ENCODE measurements at places on chromosomes 5 and 9.
A peak's percentile ranks its signal among the peaks of the same experiment; 100 is the strongest.

DNA sequence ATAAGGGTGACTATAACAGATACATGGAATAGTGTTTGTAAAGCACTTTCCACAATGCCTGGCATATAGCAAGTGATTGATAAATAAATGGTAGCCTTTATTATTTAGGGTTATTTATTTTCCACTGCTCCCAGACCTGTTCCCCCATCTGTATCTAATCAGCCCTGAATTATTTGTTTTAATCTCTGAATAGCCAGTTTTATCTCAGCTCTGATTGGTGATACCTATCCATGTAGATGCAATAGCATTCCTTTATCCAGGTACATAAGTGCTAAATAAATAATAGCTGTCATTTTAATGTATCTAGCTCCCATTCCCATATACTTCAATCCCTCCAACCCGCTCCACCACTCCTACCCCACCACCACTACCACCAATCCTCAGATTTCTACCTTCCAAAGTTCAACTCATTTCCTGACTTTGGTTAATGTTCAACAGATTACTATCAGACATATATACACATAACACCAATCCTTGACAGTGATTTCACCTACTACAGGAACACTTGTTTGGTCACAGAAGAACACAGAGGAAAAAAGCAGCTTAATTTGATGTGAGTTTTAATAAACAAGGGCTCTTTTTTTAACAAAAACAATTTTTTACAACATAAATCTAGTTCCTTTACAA, 14.0 kb downstream of the PRKAA1 start:
- no peak for DNase-seq

DNA sequence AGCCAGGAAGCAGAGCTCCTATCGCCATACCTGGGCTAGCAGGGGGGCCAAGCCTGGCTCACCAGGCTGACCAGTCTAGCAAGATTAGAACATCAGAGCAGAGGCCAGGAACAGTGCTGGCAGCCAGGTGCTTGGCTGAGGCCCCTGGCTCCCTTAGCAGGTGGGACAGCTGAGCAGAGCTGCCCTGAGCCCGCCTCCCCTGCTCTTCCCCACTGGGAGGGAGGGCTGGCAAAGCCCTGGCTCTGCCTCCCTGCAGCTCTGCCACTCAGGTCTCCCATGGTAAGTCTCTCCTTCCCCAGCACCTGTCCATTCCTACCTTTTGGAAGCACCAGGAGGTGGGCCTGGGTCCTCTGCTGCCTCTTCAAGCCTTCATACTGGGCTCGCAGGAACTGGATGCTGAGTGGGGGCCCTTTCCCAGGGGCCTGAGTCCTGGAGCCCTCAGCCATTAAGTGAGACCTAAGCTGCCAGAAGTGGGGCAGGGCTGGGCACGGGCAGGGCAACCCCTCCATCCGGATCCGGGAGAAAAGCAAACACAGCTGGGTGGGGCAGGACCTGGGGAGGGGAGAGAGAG, 803 bp downstream of the C9orf152 start:
- DNase-seq: no peak

- peak; percentile 96 for DNase-seq
Measured at GRCh38 chr9:18393340-18394130, 80.4 kb upstream of the ADAMTSL1 start.

- no peak for DNase-seq
Measured at GRCh38 chr5:103605277-103605676, 42.7 kb upstream of the NUDT12 start.

DNA sequence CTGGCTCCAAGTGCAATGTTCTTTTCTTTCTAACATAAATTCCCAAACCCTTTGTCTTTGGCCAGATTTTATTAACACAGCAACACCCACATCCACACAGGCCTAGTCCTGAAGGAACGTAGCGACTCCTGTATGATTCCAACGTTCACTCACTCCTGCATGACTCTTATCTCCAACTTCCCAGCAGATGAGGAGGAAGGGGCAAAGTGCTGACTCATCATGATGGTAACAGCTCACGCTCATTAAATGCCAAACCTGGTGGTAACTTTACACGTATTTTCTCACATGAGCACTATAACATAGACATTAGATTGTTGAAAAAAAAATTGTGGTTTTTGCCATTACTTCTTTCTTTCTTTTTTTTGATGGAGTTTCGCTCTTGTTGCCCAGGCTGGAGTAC, 1349.5 kb downstream of the EFNA5 start:
- DNase-seq: no peak

DNA sequence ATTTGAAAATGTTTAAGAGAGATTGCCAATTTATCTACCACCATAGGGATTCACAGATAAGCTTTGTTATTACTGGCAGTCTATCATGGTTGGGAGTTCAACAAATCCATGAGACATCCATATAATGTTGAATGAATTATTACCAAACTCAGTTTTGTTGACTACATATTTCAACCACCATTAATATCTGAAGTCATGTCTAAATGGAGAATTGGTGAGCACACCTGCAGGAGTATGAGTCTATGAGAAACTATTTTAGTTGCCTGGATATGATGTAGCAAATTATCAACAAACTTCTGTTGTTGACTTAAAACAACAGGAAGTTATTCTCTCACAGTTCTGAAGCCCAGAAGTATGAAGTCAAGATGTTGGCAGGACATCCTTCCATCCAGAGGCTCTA, 126.8 kb upstream of the FBXL7 start:
- DNase-seq: no peak

DNA sequence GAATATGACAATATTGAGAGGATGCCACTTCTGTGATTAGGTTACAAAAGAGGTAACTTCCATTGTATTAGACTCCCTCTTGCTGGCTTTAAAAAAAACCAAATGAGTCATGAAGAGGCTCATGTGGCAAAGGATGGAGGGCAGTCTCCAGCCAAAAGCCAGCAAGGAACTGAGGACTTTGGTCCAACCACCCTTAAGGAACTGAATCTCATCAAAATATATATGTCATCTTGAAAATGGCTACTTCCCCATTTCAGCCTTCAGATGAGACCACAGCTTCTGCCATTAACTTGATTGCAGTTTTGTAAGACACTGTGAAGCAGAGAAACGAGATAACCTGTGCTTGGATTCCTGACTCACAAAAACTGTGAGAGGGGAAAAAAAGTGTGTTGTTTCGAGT, 15.5 kb upstream of the TRIM32 start:
- no peak for DNase-seq

GRCh38 chr9:130927995-130928900, 10.8 kb downstream of the FIBCD1 start:
- DNase-seq: peak; percentile 71

- no peak for DNase-seq
Measured at GRCh38 chr5:156683509-156683908, 166.6 kb upstream of the PPP1R2B start.

DNA sequence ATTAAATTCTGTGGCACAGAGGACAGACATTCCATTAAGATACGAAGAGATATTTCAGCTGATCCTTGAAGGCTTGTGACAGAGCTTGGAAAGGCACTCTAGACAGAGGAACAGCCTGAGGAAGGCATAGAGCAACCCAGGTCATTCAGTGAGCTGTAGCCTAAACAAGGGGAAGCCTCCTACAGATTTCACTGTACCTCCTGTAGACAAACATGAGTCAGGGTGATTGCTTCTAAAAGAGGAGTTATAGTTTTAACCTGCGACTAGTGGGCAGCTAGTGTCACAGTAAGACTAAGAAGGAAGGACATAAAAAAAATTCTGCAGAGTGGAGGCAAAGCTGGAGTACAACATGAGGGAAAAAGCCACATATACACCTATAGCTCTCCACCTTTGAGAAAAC, 43.5 kb upstream of the ANKDD1B start:
- peak; percentile 62 for DNase-seq

- no peak for DNase-seq
Measured at GRCh38 chr9:7177383-7177782, 419.6 kb downstream of the KDM4C start.

DNA sequence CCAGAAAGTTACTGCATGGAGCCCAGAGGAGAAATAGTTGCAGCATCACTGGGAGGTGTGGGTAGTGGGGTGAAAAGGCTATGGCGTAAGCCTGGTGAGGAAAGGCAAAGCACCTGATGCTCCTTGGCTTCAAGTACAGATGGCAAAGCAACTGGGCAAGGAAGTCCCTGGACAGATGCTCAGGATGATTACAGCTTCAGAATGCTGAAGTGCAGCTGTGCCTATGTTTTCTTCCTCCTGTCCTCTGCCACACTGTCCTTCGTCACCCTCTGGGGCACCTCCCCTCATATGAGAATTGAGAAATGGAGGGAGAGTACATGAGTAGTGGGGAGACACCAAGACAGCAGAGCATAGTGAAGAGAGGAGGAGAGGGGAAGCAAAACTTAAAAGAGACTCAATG, 328.0 kb downstream of the PDE4D start:
- no peak for DNase-seq

- DNase-seq: no peak
Measured at GRCh38 chr5:83026930-83027687, 50.1 kb downstream of the TMEM167A start.

GRCh38 chr9:120564589-120564988, 15.4 kb downstream of the CDK5RAP2 start:
- no peak for DNase-seq

DNA sequence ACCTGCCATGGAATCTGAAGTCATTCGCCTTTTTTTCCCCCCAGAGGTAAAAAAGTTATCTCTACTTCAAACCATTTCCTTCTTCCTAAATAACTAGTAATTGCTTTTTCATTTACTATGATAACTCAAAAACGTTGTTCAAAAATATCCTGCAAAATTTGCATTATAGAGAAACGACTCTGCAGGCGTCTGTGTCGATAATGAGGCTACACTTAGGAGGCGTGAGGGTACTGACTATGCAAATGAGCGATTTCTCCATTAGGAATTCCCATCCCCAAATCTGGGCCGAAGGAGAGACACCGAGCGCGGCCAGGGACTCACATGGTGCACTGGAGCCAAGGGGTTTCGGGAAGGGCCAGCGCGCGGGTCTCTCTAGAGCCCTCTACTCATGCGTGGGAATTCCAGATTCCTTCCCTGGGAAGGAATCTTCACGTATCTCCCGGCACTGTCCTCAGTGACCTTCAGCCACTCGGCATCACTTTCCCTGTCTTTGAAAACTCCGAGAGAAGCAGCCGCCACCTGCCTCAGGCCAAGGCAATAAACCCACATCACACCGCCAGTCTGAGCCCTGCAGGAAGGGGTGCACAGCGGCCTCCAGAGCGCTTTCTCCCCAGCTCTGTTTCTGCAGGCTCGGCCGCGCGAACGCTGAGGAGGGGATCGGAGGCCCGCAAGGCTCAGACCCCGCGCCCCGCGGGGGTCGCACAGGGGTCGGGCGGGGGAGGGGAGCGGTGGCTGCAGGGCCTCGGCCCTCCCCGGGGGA, 718 bp upstream of the DENND4C start:
- DNase-seq: no peak

- DNase-seq: no peak
Measured at GRCh38 chr5:125005266-125005665, 258.8 kb upstream of the ZNF608 start.

GRCh38 chr5:6758236-6758635, 45.0 kb downstream of the TENT4A start:
- no peak for DNase-seq

- no peak for DNase-seq
Measured at GRCh38 chr9:119924736-119925135, 555.5 kb upstream of the BRINP1 start.

- peak; percentile 54 for DNase-seq
Measured at GRCh38 chr9:115209601-115210306, 91.8 kb upstream of the TNC start.

- DNase-seq: peak; percentile 86
Measured at GRCh38 chr5:177370488-177371119, 12.9 kb downstream of the RGS14 start.

GRCh38 chr5:159947708-159948358, 31.6 kb downstream of the ADRA1B start:
- peak; percentile 41 for DNase-seq

DNA sequence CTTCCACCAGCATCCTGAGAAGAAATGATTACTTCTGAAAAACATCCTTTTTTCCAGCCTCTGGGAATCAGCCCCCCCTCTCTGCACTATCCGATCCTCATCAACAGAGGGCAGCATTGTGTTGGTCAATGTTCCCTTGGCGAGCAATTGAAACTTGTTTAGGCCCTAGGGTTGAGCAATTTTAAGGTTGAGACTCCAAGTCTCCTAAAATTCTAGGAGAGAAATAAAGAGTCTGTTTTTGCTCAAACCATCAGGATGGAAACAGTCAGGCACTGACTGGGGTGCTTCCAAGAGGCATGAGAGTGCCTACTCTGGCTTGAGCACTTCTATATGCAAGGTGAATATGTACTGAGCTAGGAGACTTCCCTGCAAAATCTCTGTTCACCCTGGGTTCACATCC, 12.4 kb upstream of the CYFIP2 start:
- DNase-seq: peak; percentile 59

- no peak for DNase-seq
Measured at GRCh38 chr9:137988701-137989100, 111.1 kb downstream of the CACNA1B start.

DNA sequence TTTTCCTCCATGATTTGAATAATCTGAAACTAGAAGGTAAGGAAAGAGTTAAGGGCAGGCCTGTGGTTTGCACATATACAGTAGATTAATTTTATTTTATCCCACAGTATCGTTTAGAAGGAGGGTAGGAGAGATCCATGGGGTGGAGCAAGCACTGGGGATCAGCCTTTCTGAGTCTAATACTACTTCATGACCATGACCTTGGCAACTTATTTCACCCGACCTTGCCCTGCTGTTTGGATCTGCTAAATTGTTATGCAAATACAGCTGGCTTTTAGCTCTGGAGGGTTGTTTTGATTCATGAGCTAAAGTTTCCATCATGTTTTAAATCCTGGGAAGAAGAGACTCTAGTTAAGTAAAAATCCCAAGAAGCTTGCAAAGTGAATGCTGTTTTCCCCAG, 864 bp upstream of the GRIN3A start:
- no peak for DNase-seq

DNA sequence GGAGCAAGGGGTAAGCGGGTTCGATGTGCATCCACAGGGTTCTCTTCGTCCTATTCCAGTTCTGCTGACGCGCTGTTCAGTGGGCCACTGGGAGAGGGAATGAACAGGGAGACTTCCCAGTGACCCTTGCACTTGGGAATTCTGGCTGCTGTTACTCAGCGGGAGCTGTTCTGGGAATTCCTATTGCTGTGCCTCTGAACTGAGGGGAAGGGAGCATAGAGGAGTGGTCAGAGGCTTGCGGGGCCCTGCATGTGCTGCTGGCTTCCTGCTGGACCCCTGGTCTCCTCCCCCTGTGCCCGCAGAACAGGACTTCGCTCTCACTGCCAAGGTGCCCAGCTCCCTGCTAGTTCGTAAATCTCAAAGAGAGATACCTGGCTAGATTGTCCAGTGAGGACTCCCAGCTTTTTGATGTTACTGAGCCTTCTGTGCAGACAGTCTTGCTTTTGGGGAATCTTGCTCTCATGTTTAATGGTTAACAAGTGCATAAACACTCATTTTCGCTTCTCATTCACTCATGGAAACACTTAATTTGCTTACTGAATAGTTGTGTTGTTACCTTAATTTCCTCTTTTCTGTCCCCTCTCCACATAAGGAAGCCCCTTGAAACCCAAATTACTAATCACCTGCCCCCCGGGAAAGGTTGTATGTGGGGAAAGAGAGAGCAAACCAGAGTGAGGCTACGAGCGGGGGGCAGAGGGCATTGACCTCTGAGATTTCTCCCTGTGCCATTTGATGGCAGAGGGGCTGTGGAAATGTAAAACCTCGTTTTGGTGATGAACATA, 5.9 kb downstream of the TRIO start:
- DNase-seq: no peak

GRCh38 chr9:81455462-81456219, 233.7 kb downstream of the TLE1 start:
- DNase-seq: no peak
